ENCODE measurements at places on chromosomes 6 and 20.

- no peak for DNase-seq
Measured at GRCh38 chr6:116616737-116617053, 416 bp downstream of the RSPH4A start.

DNA sequence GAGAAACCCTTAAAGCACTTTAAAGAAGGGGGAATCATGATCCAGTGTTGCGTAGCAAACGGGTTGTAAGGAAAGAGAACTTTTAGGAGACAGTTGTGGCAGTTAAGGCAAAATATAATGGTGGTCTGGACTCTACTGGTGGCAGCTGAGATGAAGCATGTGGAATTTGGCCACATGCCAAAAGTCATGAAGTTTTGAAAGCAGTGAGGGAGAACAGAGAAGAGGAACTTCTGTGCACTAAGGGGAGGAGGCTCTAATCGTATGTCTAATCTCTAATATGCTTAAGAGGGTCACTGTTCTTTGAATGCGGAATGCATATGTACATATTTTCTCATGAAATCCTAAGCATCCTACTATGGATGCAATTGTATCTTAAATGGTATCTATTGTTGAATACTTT lies 91.5 kb downstream of the RIMS1 start:
- no peak for DNase-seq

DNA sequence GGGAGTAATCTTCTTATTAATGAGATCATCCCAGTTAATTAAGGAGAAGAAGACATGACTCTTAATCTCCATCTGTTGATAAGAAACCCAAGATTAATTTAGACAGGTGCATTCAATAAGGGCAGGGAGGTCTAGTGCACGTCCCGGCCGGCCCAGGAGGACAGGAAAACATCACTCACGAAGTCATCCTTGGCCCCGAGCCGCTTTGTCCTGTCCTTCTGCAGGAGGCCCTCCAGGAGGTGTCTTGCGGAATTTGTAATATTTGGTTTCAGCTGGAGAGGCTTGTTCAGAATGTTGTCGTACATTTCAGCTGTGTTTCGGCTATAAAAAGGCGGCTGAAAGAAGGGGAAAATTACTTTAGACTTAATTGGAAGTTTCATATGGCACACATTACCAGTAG lies 118.4 kb upstream of the SLC2A12 start:
- no peak for DNase-seq

- no peak for DNase-seq
Measured at GRCh38 chr6:133992992-133993680, 40.1 kb downstream of the TBPL1 start.

GRCh38 chr20:346640-347316 lies at the start of gene NRSN2:
TSS of gene NRSN2 (plus strand) at chr20:347111. CDS start at chr20:349644, 2,533 bp downstream.
- no peak for DNase-seq

DNA sequence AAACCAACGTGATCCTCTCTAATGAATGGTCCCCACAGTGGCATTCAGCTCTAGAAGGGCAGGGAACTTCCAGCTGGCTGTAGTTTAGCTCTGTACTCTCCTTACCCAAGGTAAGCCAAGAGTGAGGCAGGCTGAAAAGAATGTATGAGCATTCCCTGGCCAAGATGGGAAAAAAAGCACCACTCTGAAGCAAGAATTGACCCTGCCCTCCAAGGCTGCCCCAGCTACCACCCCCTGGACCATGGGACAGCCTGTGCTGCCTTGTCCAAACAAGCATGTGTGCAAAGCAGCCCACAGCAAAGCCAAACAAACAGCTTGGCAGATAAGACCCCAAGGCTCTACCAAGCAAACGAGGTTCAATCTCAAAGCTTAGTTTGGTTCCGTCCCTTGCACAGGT lies 73.9 kb downstream of the GFOD1 start:
- DNase-seq = no peak

- DNase-seq = no peak
Measured at GRCh38 chr6:88840796-88841539, 122.5 kb downstream of the RNGTT start.

- DNase-seq = peak; percentile 69
Measured at GRCh38 chr6:32047855-32048766, 9.9 kb downstream of the CYP21A2 start.

DNA sequence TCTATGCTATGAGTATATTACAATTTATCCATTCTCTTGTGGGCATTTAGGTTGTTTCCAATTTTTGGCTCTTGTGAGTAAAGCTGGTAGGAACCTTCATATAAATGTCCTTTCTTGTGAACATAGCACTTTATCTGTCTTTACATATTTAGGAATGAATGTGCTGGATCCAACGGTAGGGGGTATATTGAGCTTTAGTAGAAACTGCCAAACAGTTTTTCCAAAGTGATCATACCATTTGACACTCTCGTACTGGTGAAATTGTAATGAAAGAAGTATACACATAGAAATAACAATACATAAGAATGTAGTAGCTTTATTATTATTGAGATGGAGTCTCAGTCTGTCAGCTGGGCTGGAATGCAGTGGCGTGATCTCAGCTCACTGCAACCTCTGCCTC lies 30.9 kb upstream of the ARMH2 start:
- DNase-seq = no peak

- no peak for DNase-seq
Measured at GRCh38 chr6:116931456-116931855, 54.4 kb downstream of the RFX6 start.

DNA sequence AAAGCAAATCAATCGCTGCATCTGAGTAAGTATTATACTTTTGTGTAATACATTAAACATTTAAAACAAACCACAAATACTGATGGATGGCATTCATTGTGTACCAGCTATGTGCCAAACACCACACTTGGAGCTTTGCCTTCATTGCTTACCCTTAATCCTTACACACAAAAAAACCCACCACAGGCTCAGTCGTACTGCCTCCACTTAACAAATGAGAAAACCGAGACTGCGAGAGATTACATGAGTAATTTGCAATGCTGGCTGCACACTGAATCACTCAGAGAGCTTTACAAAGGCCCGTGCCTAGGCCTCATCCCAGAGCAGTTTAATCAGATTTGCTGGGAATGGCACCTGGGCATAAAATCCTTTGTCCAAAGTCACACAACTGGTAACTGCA lies 130.5 kb downstream of the EDN1 start:
- DNase-seq = no peak

DNA sequence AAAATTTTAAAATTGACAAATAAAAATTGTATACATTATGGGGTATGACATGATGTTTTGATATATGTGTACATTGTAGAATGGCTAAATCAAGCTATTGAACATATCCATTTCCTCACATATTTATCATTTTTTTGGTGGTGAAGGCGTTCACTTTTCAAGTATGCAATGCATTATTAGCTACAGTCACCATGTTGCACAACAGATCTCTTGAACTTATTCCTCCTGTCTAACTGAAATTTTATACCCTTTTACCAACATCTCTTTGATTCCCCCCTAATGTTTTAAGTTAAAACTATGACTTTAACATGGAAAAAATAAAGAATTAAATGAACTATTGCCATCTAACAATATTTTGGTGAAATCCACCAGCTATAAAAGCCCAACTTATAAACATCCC lies 65.2 kb upstream of the UST start:
- no peak for DNase-seq

DNA sequence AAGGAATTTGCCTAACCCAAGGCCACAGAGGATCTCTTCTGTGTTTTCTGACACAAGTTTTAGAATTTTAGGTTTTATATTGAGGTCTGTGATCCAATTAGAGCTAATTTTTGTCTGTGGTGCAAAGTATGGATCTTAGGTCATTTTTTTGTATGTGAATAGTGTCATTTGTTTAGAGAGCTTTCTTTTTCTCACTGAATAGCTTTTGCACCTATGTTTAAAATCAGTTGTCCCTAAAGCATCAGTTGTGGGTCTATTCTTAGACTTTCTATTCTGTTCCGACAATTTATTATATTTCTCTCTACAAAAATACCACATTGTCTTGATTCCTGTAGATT lies 341 bp upstream of the MCM9 start:
- no peak for DNase-seq

- DNase-seq = no peak
Measured at GRCh38 chr6:15481390-15482291, 181.2 kb downstream of the DTNBP1 start.

- no peak for DNase-seq
Measured at GRCh38 chr6:128979071-128979470, 96.1 kb downstream of the LAMA2 start.

DNA sequence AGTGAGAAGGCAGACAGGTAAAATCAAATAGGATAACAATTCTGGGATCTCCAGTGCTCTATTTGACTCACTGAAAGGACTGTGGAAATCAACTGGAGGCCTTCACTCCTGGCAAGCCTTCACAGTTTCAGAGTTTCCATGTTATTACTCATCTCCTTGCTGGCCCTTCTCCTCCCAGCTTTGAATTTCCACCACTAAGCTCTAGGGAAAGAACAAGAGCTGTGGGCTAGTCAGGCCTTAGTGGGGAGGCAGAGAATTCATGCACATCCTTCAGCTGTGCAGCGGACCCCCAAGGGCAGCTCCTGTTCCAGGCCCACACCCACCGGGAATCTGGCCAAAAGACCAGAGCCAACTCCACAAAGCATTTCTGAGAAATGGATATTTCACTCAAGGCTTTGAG lies 26.0 kb downstream of the MYLIP start:
- DNase-seq = no peak

DNA sequence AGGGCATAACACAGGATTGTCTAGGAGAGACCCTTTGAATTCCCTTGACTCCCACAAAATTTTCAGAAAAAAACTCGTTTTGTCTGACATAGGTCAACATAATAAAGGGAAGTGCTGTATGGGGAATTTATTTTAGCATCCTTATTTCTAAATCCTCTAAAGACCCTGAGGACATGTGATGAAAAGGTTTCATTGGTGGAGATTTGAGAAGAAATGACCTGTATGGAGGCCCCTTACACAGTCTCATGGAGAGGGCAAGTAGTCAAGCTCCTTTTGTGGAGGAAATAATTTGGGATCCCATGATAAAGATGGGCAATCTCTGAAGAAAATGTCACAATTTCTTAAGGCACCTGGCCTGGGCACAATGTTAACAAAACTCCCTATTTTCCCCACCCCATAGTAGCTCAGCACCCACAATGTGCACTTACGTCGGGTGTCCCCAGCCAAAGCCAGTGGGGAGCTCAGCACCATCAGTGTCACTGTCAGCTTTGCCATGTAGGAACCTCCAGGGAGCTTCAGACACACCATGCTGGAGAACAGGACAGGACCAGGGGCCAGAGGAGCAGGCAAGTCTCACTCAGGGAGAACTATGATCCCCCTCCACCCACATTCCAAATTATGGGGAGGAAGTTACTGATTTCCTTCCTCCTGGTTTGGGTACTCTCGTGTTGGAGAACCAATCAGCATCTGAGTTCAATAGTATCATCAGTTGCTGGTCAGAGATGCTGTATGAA lies at the start of gene HLA-DRB5:
Gene HLA-DRB5 (minus strand): TSS at position 591 of the 734 bp plus-strand sequence. CDS start 63 bp downstream, at position 528.
- no peak for DNase-seq

GRCh38 chr6:56624046-56624727 lies 18.5 kb downstream of the DST start:
- no peak for DNase-seq

DNA sequence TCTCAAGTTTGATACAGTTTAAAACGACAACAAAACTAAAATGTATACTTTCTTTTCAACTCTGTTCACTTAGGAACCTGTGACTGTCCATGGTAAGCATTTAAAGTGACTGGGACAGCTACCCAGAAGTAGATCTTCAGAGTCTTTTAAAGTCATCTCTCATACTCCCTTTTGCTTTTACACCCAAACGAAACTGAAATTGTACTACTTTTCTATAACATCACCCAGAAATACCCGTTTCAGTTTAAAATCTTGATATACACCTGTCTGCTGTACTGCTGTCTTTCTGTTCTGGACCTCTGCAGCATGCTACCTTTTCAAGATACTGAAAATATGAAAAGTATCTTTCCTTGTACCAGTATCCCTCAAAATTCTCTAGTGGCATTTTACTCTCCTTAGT lies 170.4 kb upstream of the THEMIS start:
- no peak for DNase-seq

DNA sequence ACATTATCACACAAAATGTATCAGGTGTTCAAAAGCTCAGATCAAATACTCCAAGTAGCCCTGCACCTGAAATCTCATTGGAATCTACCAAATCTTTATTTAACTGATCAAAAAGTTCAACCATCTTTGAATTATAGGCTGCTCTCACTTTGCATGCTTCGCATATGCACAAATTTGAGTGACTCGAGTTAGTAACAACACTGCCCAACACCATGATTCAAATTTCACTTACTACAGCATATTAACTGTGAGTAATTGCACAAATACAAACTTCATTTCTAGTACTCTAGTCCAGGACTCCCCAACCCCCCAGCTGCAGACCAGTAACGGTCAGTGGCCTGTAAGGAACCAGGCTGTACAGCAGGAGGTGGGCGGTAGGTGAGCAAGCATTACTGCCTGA lies 51.1 kb downstream of the WASF1 start:
- no peak for DNase-seq

- no peak for DNase-seq
Measured at GRCh38 chr6:107495196-107495643, 5.3 kb downstream of the SOBP start.

GRCh38 chr20:30593572-30593971 lies 663.9 kb upstream of the DEFB115 start:
- DNase-seq = no peak

DNA sequence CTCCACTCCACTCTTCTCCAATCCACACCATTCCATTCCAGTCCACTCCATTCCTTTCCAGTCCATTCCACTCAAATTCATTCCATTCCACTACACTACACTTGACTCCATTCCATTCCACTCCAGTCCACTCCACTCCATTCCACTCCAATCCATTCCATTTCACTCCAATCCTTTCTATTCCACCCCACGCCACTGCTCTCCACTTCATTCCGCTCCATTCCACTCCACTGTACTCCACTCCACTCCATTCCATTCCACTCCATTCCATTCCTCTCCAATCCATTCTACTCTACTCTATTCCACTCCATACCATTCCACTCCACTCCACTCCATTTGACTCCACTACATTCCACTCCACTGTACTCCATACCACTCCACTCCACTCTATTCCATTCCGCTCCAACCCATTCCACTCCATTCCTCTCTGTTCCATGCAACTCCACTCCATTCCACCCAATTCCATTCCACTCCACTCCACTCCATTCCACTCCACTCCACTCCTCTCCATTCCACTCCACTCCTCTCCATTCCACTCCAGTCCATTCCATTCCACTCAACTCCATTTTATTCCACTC lies 23.4 kb upstream of the DEFB125 start:
- no peak for DNase-seq

DNA sequence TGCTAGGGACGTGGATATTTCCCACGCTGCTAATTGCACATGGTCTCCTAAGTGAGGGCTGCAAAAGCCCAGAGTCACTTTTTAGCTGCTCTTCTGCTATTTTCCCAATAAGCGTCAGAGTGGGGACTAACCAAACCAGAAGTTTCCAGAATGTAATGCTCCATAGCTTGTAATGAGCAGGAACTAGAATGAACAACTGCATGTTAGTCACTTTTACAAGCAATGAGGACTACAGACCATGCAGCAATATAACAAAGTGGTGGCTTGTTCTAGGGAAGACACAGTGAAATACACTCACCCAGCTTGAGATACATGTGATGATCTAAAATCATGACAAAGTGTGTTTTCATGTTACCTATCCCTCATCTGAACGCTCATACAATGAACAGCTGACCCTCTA lies 314.1 kb upstream of the SGK1 start:
- DNase-seq = no peak

GRCh38 chr6:104843229-104843628 lies 16.5 kb downstream of the HACE1 start:
- DNase-seq = no peak
